ENCODE measurements at places on chromosomes 3 and 15.

DNA sequence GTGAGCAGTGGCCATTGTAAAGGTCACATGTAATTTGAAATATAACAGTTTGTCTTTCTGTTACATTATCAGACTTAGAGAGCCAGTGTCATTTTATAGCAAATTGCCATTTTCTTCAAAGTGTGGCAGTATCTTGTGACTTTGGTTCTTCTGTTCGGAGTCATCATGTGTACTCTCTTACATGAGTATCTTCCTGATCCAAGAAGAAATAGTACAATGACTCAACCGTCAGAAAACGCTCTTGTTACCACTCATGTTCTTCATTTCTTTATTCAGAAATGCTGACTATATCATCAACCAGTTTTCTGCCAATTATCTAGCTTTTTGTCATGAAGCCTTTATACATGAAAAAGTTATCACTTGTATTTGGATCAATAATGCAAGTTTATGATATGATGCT lies 93.6 kb upstream of the CGNL1 start:
- DNase-seq = no peak

GRCh38 chr15:49179433-49180190 lies 9.6 kb downstream of the GALK2 start:
- no peak for DNase-seq

GRCh38 chr3:23659274-23659673 lies 146.5 kb upstream of the UBE2E1 start:
- no peak for DNase-seq

DNA sequence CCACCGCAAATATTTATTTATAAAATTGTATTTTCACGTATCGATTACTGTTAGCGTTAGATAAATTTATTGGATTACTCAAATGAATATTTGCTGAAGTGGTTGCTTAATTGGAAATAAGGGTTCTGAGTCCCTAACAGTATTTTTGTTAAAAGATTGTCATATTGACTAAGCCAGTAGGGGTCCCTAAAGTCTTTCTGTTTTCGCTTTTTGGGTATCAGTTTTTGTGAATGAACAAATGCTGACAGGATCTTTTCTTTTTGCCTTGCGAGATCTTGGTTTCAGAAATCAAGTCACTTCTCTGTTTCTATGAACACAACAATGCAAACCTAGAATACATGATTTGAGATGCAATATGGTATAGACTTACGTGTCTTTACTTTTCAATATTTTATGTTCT lies 7.1 kb downstream of the RAD51 start:
- no peak for DNase-seq

DNA sequence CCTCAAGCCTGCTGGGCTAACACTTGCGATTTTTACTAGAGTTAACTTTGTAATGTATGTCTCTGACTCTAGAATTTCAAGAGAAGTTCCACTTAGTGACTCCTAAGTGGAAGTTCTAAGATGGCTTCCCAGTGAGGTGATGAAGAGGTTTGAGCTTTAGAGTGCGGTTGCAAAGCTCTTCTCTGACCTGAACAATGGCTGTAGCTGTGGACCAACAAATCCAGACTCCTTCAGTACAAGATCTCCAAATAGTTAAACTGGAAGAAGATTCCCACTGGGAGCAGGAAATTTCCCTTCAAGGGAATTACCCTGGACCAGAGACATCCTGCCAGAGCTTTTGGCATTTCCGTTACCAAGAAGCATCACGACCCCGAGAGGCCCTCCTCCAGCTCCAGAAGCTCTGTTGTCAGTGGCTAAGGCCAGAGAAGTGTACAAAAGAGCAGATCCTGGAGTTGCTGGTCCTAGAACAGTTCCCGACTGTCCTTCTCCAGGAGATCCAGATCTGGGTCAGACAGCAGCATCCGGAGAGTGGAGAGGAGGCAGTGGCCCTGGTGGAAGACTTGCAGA lies 22.3 kb downstream of the WDR73 start:
- DNase-seq = no peak

DNA sequence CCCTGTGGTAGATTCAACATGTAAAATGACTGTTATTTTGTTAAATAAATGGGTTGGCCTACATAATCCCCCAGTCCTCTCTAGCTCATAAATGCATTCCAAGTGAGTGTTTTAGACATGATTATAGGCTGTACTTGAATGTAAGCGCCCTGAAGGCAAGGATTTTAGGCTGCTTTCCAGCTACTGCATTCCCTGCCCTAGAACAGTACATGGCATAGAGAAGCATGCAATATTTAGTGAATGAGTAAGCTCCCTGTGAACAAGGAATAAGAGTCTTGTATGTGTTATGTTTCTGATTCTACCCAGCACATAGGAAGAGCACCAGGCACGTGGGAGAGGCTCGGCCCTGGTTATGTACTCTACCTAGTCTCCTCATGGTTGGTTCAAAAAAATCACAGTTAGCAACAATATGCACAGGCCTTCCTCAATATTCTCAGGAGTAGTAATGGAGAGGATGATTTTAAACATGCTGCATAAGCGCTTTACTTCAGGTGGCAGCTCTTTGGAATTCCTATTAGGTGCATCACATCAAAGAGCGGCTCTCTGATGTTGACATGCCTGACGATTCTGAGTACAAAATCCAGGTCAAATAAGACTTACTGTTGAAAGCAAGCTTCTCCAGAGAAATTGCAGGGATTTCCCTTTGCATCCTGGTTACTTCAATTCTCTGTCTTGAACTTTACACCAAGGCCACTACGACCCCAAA lies 456.6 kb downstream of the MAGI1 start:
- no peak for DNase-seq

DNA sequence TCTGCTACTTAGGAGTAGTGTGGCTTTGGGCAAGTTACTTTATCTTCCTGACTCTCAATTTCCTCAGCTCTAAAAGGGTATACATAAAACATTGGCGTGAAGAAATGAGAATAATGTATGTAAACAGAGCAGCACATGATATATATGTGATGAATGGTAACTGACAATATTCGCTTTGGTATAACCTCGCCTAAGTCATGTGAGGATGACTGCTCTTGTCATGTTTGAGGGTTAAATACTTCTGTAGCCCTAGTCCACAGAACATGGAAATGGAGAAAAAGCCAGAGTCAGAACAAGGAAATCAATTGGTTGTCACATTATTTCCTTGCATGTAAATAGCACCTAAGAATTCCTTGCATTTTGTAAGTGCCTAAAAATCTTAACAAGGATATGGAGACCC lies 25.0 kb downstream of the CHP1 start:
- DNase-seq = no peak

DNA sequence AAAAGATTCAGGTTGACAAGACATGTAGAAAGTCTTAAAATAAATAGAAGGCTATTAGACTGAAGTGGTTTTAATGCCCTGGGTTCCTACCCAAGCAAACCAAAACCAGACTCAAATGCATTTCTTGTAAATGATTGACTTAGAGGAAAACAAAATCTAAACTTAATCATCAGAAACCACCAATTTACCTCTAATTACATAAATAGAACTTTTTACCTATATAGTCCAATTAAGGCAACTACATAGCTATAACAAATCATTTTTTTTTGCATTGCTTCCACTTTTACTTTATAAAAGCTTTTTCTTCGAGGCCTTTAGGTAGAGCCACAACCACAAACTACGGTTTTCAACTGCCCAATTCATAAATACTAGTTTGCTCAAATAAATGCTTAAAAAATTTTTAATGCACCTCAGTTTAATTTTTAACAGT lies 231.3 kb upstream of the ARHGEF26 start:
- no peak for DNase-seq

DNA sequence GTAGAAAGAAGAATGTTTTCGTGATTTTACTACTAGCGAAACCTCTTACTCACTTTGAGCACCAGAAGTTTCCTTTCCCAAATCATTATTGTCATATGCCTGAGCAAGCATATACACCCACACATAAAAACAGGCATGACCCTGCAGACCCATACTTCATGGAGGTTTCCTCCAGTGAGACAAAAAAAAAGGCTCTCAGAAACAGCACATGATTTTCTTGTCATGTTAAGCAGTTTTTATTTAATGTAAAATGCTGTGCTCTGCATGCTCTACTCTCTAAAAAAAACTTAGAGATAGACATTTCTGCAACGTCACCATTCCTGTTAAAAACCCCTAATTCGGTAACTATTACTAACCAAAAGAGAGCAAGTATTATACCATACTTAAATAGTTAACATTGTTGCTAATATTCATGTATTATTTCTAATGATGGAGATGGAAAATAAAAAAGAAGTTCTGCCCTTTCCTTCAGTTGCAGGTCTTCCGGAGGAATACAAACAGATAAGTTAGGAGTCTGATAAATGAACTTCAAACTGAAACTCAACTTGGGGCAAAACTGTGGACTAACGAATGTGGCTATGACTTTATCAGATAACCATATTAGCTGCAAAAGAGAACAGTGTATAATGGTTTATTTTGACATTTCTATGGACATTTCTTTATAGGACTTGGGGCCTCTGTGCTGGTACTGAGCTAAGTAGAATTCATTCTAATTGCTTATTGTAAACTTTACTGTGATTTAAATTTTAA lies 15.9 kb downstream of the CD200R1 start:
- no peak for DNase-seq

DNA sequence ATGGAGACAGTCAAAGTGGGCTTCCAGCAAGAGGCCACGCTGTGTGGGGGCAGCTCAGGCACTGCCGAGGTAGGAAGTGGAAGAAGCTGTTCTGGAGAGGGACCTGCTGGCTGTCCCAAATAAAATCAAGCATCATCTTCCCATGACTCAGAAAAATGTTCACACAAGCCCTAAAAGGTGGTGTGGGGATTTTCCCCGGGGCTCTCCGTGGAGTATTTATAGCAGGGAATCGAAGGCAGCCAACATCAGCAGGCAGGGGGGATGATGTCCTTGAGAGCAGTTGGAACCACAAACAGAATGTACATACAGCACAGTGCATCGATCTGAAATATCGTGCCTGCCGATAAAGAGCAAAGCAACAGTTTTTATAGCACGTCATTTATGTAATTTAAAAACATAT lies 27.6 kb downstream of the PRR23E start:
- no peak for DNase-seq

GRCh38 chr15:26772154-26773066 lies at the start of gene GABRB3:
TSS of gene GABRB3 (minus strand) at chr15:26773066.
- no peak for DNase-seq

- no peak for DNase-seq
Observed at GRCh38 chr15:87582169-87582568, 674.4 kb downstream of the NTRK3 start.

DNA sequence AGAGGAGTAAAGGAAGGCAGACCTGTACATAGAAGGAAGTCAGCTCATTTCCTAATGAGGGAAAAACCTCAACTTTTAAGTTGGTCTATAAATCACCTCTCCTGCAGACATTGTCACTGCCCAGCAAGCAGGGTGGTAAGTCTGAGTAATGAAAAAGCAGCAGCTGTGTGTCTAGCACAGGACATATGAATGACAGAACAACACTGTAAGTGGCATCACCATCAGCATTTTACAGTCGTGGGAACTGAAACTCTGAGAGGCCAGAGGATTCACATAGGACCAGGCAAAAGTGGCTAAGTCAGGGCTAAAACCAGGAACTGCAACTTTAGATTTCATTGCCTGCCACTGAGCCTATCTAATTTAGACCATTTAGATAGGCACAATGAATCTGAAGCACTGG lies 235.6 kb downstream of the CLSTN2 start:
- DNase-seq = no peak

DNA sequence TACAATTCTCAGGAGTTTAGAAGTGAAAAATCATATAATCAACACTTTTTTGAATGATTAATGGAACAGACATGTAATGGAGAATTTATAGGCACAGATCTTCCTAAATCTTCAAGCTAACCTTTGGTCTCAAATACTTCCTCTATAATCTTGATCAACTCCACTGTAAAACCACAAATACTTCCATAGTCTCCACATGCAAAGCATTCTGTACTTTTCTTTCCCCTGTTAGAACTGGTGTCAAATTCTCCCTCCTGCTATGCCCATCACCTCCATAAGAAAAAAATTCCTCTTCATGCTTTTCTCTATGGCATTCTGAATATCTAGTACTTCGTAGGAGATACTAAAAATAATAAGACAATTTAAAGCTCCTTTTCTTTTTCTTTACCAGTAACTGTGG lies 214.3 kb downstream of the ADAMTS9 start:
- no peak for DNase-seq

DNA sequence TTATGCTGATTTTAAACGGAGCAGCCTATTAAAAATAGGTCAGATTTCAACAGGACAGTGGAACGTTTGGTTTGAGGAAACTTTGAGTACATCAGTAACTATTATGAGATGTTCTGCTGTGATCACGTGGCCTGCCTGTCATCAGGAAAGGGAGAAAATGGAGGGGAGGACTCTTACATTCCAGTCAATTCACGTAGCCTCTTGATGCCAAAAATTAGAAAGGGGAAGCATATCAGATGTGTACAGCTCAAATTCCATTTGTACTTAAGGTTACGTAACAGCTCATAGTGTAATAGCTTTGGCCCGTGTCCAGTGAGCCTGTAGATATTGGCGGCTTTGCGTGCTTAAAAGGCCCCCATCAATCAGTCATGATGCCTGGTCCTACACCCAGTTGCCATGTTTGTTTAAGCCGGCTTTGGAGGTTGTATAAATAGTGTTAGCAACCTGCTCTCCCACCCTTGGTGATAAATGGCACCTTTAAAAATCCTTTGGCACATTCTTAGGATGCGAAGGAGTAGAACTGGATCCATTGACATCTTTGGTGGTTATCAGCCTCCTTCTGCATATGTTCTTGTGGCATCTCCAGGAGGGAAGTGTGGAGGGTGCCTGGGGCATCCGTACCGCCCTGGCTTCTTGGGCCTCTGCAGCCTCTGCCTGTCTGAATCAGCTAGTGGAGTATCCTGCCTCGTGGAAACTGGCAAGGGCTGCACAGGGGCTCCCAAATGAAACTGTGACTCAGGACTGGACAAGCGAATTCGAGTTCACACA lies 163.9 kb downstream of the THSD4 start:
- no peak for DNase-seq

DNA sequence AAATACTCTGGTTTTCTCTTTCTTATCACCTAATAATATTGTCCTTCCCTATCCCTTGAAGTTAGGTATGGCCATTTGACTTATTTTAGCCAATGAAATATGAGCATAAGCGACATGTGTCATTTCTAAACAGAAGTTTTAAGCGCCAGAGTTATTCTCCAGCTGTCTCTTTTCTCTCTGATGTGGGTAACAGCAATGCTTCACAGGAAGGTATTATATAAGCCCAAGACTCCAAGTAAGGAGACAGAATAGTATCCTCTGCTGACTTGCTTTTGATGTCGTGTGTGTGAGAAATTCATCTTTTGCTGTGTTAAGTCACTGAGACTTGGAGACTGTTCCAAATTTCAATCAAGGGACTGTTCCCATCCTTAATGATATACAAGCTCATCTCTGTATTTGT lies 224.6 kb upstream of the NECTIN3 start:
- no peak for DNase-seq

GRCh38 chr15:88974392-88974791 lies 61.2 kb upstream of the MFGE8 start:
- no peak for DNase-seq

DNA sequence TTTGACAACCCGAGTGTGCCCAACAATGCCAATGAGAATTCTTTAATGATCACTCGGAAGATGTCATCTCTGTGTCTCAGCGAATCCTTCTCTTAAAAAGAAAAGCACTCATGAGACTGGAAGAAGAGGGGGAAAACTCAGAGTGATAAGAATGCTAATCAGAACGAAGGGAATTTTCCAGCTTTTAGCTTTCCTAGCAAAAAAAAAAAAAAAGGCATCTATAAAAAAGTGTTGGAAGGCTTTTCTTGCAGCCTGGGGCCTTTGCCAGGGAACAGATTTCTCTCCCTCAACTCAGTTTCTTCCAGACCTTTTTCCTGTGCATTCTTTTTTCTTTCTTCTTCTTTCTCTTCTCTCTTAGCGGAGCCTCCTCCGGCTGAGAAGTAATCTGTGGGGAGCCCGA lies 80.5 kb upstream of the NEO1 start:
- DNase-seq = no peak

GRCh38 chr15:45346381-45346780 lies 32.0 kb downstream of the GATM start:
- no peak for DNase-seq

All from activated naive CD8-positive, alpha-beta T cell treated with anti-CD3 and anti-CD28 coated beads, Interleukin-2, amount 50 U/mL, for 24 hours (primary cell).